ENCODE measurements at places on chromosomes 1 and 21.

- DNase-seq, result no peak
Observed at GRCh38 chr1:171258429-171258828, 10.1 kb downstream of the FMO1 start.

- DNase-seq, result no peak
Observed at GRCh38 chr1:10682449-10683309, 113.8 kb downstream of the CASZ1 start.

GRCh38 chr21:26165331-26165730 is 5.2 kb downstream of the APP start:
- no peak for DNase-seq

DNA sequence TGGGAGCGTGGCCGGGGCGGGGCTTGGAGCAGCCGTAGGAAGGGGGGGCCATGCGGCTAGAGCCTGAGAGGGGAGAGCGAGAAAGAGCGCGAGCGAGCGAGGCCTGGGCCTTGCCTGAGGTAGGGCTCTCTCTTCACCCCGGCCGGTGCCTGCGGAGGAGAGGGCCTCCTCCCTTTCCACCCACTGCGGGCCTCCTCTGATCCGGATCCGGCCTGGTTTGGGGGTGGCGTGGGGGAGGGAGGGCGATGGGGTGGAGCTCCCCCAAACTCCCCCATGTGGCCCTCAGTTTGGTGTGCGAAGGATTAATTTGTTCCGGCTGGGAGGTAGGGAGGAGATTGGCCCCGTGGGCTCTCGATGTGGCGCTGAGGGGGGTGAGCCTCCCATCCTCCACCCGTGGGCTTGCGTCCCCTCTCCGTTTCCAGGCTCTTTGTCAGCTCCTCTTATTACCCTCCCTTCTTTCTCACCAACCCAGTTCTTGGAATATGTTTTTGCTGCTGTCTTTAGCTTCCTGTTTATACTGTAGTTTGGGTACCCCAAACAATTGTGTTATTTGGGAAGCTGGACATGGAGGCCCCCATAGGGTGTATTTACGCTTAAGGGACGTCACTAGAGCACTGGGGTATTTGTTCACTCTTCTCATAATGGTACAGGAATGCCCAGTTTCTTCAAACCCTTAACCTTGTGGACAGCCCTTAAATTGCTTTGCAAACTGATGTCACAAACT is 685 bp downstream of the UBAP2L start:
- peak; percentile 56 for DNase-seq

- DNase-seq, result no peak
Observed at GRCh38 chr1:1531947-1532346, 8.5 kb downstream of the TMEM240 start.

DNA sequence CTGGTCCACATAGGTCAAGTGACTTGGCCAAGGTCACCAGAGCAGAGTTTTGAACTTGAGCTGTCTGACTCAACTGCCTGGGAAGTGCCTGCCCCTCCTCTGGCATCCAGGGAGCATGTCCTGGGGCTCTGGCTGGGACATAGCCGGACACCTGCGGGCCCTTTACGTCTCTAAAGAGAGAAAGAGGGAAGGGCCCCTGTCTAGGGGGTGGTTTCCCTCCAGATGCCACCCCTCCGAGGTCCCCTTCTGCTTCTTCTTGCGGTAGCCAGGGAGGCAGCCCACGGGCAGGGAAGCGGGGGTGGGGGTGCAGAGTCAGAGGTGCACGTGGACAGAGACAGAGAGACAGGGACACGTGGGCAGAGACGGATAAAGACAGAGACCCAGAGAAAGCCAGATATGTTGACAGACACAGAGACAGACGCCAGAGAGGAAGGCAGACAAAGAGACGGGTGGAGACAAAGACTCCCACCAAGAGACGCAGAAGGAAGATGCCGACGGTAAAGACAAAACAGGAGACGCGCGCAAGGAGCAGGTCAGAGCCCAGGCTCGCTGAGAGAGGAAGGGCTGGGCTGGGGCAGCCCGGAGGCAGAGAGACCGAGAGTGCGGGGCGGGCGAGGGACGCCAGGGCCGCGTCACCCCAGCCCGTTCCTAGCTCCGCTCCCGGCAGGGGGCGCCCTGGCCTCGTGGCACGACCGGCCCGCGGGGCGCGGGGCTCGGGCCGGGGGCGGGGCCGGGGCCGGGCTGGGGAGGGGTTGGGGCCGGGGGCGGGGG is 458 bp upstream of the ALPL start:
- peak; percentile 20 for DNase-seq

- DNase-seq, result no peak
Observed at GRCh38 chr1:234668577-234668955, 58.6 kb upstream of the IRF2BP2 start.

GRCh38 chr1:39360731-39361130 is 130.7 kb upstream of the BMP8A start:
- DNase-seq, result no peak

GRCh38 chr1:83090195-83090594 is 908.7 kb downstream of the TTLL7 start:
- no peak for DNase-seq

- no peak for DNase-seq
Observed at GRCh38 chr1:1136547-1137230, 20.8 kb upstream of the C1orf159 start.

DNA sequence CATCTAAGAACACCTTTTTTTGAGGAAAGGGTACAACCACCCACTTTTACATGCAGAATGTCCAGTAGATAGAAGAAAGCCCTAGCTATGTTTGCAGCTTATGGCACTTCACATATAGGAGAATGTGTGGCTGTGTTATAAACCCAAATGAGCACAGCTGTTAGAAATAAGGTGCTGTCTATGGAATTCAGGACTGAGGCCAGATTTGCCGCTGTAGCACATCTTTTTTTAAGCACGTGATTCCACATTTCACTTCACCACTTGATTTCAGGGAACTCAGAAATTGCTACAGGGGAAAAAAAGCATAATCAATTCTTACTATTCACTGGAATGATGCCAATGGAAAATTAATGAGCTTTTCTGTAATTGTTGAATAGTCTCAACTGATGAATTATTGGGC is 147.2 kb upstream of the ADAMTS5 start:
- DNase-seq, result no peak

DNA sequence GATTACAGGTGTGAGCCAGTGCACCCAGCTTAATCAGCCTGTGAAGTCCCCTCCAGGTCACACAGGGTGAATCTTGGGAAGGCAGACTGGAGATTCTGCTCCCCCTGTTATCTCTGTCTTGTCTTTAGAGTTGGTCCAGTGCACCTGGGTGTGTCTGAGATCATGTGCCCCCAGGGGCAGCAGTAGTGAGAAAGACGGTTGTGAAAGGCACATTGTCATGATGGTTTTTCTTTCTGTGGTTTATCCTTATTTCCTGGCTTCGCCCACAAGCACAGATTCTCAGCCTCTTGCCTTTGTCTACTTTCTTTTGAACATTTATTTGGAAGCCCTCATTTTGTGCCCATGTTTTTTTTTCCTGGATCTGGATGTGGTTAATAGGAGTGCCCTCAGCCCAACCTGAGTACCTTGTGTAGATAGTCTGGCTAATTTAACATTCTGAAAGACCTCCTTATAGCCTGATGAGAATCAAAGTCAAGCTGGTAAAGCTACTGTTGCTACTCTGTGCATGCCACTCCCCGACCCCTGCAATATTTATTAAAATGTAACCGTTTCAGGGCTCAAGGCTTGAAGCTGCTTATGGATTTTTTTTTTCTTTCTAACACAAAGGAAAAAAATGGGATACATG is 23.7 kb downstream of the UCK2 start:
- DNase-seq, result no peak

GRCh38 chr1:228794173-228794572 is 58.9 kb downstream of the RHOU start:
- no peak for DNase-seq

DNA sequence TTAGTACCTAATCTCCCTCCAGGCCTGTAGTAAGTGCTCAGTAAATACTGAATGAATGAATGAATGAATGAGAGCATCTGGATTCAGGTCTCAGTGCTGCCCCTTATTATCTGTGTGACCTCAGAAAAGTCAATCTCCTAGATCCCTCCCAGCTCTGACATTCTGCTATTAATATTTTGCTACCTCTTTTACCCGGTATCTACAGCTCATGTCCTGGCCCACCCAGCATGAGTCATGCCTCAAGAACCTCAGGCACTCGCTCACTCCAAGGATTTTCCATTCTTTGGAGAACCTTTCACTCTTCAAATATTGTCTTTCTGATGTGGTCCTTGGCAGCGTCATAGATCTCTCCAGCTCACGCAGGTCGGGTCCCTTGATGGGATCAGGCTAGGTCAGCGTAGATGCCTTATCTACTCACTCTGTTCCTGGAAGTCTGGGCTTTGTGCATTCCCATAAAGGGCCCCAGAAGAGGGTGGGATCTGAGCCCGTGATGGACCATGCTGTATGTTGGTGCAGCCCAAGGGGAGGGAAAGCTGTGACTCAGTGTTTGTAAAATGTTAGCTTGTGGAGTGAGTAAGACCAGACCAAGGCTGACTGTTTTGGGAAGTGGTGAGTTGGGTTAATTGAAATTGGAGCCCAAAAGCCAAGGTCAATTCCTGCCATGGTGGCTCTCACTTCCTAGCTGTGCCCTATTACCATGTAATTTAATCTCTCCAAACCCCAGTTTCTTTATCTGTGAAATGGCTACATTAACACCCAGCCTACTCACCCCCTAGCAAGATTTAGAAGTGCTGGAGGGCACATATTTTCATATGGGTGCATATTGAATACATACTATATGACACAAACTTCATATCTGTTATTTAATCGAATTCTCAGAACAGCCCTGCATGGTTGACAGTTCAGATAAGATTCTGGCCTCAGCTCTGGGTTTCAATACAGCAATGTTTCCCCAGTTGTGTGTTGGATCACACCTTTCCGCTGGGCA is 214.1 kb upstream of the USP24 start:
- DNase-seq, result no peak

- DNase-seq, result no peak
Observed at GRCh38 chr1:33191731-33192275, 10.0 kb upstream of the TRIM62 start.

GRCh38 chr1:207812778-207813511 is 61.1 kb downstream of the CD46 start:
- DNase-seq, result no peak

GRCh38 chr1:152761609-152762213 is 3.9 kb downstream of the KPRP start:
- DNase-seq, result no peak

GRCh38 chr21:46439906-46440305 is 18.8 kb upstream of the DIP2A start:
- no peak for DNase-seq

- no peak for DNase-seq
Observed at GRCh38 chr1:105730701-105731100, 1325.8 kb upstream of the PRMT6 start.

DNA sequence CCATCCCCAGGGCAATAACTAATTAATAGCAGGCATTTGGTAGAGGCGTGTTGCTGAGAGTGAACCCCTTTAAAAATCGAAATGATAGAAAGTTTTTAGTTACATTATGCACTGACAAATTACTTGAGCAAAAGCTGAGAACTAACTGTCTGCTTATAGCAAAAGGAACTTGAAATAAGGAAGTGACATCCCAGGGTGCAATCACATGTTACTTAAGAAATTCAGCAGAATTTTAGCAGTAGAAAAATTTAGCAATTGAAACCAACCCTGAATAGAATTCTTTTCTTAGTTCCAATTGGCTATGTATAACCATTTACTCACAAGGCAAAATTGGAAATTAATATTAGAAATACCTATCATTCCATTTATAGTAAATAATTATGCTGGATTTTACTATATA is 139.5 kb upstream of the SAMSN1 start:
- DNase-seq, result no peak

DNA sequence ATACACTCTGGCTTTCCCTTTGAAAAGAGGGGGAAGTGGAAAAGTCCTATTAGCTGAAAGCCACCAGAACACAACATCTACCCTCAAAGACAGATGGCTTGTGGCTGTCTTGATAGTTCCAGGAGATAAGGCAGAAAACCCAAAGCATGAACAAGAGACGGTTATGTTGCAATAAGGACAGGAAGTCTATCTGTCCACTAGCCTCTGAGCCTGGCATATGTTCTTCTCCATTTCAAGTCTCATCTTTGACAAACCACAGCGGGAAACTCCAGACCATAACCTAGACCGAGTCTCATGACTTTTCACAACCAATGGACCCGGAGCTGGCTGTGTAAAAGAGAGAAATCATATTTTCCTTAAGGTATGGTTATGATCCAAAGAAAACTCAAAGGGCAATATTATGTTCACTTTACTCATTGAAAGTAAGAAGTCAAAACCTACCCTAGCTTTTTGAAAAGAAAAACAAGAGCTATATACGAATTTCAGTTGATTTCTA is 33.8 kb downstream of the DUSP10 start:
- peak; percentile 20 for DNase-seq

DNA sequence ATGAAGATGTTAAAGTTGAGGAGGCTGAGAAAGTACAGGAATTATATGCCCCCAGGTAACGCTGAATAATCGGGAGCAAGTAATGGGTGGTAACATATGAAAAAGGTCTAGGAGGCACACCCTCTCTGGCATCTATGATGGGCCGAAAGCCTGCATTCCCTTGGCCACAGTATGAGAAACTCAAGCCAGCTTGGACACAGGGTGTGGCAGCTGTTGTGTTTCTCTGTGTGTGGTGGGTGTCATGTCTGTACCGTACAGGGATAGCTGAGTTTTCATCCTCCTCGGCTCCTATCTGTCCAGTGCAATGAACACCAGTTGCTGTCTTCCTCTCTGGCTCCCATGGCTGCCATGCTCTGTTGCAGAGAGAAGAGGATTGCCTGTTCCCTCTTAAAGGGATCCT is 32.9 kb downstream of the NBPF3 start:
- no peak for DNase-seq

DNA sequence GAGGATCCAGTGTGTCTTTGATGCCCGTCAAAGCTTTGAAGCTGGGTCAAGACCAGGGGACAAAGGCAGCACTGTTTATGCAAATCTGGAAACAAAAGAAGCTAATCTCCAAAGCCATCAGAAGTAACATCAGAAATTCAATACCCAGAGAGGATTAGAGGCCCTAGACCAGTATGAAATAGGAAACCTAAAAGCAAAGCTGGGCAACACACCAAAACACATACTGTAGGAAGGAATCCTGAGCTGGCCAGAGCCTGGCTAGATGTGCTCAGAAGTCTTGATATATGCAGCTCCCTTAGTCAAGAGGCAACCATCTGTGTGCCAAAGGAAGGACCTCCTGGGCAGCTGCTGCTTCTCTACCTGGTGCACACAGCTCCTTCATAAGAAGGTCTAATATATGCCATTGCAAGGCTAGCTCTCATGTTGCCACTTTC is 12.3 kb downstream of the COLGALT2 start:
- no peak for DNase-seq

DNA sequence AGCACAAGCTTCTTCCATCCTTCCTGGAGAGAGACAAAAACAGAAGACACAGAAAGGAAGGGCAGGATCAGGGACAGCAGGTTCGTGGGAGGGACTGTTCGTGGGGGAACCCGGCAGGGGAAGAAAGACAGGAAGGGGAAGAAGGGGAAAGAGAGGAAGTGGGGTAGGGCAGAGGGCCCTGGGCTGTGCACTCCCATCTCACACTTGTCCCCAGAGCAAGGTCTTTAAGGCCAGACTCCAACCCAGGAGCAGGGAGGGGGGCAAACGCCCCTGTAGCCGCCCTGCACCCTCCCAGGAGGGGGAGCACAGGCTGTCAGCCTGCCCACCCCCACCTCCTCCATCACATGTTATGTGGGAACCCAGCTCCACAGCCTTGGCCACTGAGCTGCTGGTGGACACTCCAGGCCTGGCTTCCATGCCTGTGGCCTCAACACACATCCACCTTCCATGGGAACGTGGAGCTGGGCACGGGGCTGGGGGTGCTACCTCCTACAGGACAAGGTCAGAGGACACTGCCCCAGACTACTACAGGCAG is 9.3 kb downstream of the SLC19A1 start:
- DNase-seq, result no peak

Data from stimulated activated CD8-positive, alpha-beta memory T cell treated with anti-CD3 and anti-CD28 coated beads, Interleukin-12 subunit alpha, Interleukin-12 subunit beta, amount 100 ng/mL, for 1 hour (primary cell).